ENCODE measurements at places on chromosomes 13 and 19.

DNA sequence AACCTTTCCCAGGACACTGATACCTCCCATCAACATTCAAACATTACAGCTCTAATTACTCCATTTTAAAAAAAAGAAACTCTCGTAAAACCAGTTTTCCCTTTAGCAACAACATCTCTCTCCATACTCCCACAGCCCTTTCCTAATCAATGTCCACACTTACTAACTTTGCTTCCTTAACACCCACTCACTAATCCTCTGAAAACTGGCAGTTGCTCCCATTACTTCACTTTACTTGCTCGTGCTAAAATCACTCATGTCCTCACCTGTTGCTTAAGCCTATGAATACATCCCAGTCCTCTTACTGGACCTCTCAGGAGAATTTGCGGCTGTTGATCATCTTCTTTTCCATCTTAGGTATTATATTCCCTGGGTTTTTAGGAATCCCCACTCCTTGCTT, 44.8 kb downstream of the RBM26 start:
- no peak for DNase-seq

GRCh38 chr19:27775395-27775794, 1437.6 kb downstream of the UQCRFS1 start:
- no peak for DNase-seq

- DNase-seq, result no peak
Observed at GRCh38 chr13:49828453-49828852, 36.0 kb upstream of the KPNA3 start.

DNA sequence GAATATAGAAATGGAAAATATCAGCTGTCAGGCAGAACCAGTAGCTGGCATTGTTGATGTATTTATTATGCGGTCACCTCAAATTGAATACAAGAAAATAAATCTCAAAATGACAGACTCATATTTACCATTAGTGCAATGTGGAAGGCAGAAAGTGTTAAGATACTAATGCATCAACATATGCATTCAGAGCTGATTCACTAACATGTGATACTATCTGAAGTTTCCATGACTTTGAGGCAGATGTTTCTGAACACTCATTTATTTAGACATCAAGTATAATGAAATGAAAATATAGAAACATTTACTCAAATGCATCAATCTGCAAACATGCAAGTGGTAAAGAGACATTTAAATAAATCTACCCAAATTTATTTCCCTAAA, 474.2 kb upstream of the SLC10A2 start:
- DNase-seq, result no peak

GRCh38 chr13:33380487-33381079, 95.0 kb upstream of the STARD13 start:
- no peak for DNase-seq

- DNase-seq, result no peak
Observed at GRCh38 chr13:52975969-52976368, 52.6 kb upstream of the OLFM4 start.

- DNase-seq, result no peak
Observed at GRCh38 chr19:32916969-32917615, 47.5 kb upstream of the SLC7A9 start.

- DNase-seq, result no peak
Observed at GRCh38 chr13:31043957-31044356, 111.5 kb downstream of the TEX26 start.

DNA sequence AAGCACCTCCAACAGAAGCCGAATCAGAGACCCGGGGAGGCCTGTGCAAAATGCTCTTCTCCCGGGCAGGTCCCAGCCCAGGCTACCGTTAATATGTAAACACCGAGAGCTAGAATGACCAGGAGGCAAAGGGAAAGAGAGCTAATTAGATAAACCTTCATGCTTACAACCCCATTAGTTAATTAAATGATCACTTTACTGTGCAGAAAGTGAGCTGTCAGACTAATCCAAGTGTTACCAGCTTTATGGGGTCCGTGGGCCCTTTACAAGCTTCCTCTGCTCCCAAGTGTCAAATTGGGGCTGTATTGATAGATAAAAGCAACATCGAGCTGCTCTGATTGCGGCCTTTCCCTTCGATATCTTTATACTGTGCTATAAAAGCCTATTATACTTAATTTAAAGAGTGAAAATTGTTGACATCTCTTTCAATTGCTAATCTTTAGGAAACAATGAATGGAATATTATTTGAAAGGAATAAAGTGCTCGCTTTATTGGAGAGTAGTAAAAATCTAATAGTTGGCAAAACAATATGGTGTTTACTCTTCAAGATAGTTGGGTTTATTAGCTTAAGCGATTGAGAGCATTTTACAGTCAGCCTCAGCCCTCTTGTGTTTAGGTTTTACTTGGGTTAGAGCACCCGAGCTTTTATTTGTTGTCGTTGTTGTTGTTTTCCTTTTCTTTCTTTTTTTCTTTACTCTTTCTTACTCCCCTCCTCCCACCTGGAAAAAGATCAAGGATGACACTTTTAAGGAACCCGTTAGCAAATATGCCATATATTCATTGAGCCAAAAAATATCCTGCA, 189.3 kb upstream of the GPR12 start:
- no peak for DNase-seq

DNA sequence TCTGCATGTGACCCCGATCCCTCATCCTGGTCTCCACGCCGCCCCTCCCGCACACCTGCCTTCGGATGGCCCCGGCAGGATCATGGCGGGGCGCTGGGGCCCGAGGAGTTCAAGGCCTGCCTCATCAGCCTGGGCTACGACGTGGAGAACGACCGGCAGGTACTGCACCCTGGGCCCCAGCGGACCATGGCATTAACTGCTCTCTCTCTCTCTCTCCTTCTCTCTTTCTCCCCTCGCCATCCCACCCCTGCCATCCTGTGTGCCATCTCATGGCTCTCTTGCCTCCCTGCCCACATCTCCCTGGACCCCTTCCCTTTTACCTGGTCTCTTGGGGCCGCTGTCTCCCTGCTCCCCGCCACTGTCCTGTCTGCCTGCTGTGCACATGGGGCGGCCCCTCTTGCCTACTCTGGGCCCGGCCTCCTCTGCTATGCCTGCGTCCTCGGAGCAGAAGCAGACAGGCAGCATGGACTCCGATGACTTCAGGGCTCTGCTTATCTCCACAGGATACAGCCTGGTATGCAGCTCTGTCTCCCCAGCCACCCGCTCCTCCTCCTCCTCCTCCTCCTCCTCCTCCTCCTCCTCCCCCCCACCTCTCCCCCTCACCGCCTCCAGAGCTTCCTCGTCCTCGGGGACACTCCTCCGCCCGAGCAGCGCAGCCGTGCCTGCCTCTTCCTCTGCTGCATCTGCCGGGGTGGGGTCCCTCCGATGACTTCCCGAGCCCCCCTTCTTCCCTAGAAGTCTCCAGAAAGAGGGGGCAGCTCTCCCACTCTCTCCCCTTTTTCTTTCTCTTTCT, 16.2 kb downstream of the CAPN12 start:
- no peak for DNase-seq

DNA sequence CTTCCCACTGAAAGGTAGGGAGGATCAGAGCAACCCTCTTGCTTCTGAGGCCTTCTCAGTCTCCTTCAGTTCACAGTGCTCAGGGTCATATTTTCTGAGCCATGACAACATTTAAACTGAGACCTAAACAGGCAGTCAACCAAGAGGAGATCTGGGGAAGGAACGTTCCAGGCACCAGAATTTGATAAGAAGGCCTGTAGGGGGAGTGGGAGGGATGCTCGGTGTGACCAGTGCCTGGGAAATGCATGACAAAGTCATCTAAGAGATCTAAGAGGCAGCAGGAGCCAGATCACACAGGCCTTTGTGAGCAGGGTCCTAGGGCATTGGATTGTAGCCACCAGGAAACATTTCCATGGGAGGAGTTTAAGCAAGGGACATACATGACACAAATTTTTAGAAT, 71.6 kb downstream of the SHISA2 start:
- DNase-seq, result no peak

GRCh38 chr13:75186379-75186778, 295.6 kb downstream of the TBC1D4 start:
- DNase-seq, result no peak

- DNase-seq, result no peak
Observed at GRCh38 chr13:113273321-113273720, 23.7 kb upstream of the LAMP1 start.

- DNase-seq, result peak; percentile 56
Observed at GRCh38 chr13:33676045-33676989, 141.6 kb upstream of the RFC3 start.

- DNase-seq, result no peak
Observed at GRCh38 chr13:48595431-48596429, 58.0 kb upstream of the CYSLTR2 start.

- no peak for DNase-seq
Observed at GRCh38 chr13:32426990-32427851, 709 bp downstream of the N4BP2L1 start.

- DNase-seq, result no peak
Observed at GRCh38 chr13:94778585-94778984, 66.2 kb upstream of the SOX21 start.

- DNase-seq, result no peak
Observed at GRCh38 chr13:35888457-35888883, 242.7 kb downstream of the DCLK1 start.

- no peak for DNase-seq
Observed at GRCh38 chr13:112159575-112160547, 92.9 kb downstream of the SOX1 start.

- no peak for DNase-seq
Observed at GRCh38 chr13:21071924-21072323, 10.5 kb upstream of the LATS2 start.

DNA sequence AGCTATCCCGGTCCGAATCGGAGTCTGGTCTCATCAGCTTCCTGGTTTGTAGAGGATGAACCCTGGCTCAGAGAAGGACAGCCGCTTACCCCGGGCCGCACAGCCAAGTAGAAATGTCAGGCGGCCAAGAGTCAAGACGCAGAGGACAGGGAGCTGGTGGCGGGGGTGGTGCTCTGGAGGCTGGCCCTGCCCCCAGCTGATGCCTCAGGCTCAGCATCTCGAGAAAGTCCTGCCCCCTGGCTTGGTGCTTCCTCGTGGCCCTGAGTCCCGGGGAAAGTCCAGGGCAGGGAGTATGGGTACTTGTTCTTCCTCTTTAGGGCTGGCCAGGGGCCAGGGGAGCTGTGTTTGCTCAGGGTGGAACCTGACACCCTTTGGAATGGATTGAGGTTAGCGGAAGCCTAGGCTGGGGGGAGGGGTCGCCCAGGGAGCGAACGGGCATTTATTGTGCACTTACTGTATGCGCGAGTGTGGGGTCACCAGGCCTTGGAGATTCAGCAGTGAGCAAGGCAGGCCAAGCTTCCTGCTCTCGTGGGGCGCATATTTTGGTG, 2.2 kb downstream of the TJP3 start:
- DNase-seq, result no peak

GRCh38 chr19:4310247-4311121, 6.1 kb downstream of the FSD1 start:
- no peak for DNase-seq
